ENCODE measurements at places on chromosomes 16 and 17. TPM values are rescaled to one million over a fixed set of nuclear protein-coding genes. Genes with fewer than 3 reads are reported as not detected.

Gene CTRB2
- total RNA-seq, result not detected

Gene TRIM72
- 0.03 TPM for total RNA-seq

Gene CPNE7
- total RNA-seq, result 75.2 TPM

Gene ACSM2A
- total RNA-seq, result not detected

Gene ITGA2B
- total RNA-seq, result 1.2 TPM

Gene GP2
- not detected for total RNA-seq

Gene OR1F1
- 0.18 TPM for total RNA-seq

Gene SCNN1B
- 0.17 TPM for total RNA-seq

Gene PRSS27
- total RNA-seq, result 1.1 TPM

Gene FAAP100
- total RNA-seq, result 19.0 TPM

Gene NPIPA2
- 1.1 TPM for total RNA-seq

Gene OTOP3
- not detected for total RNA-seq
